T-helper 1 cell (primary cell): ENCODE measurements at places on chromosomes 1 and 21.

- DNase-seq = no peak
Observed at GRCh38 chr1:219945795-219946194, 17.4 kb upstream of the SLC30A10 start.

- no peak for DNase-seq
Observed at GRCh38 chr21:41726970-41727783, 39.7 kb downstream of the RIPK4 start.

DNA sequence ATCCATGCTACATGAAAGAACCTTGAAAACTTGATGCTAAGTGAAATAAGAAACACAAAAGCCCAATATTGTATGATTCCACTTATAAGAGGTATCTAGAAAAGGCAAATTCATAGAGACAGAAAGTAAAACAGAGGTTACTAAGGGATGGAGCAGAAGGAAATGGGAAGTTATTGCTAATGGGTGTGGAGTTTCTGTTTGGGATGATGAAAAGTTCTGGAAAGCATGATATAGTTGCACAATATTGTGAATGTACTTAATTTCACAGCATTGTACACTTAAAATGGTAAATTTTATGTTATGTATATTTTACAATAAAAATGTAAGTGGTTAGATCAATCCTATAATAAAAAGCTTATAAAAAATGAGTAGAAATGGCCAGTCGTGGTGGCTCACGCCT lies 1.6 kb upstream of the NECAP2 start:
- DNase-seq = no peak

DNA sequence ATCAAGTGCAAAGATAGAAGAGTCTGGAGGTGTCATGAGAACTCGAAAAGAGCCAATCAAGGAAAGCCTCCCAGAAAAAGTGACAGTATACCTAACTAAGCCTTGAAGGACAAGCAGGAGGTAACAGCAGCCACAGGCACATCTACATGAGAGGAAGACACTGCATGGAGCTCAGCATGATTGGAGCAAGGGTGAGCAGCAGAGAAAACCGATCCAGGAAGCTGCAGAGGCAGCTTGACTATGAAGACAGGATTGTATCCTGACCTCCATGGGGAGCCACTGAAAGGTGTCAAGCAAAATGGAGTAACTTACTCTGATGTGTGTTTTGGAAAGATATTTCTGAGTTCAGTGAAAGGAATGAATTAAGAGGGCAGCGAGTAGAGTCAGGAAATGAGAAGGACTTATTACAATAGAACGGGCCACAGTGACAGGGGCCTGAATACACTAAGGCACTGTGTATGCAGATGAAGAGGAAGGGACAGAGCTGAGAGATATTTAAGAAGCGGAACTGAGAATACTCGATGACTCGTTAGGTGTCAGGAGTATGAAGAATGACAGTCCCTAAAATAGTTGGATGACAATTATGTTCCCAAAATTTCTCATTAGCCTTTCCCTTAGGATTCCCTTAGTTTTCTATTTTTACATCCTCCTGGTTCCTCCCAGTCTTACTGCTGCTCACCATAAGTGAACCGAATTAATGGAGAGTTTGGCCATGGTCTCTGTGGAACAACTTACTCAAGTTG lies 139.3 kb upstream of the NFIA start:
- no peak for DNase-seq

GRCh38 chr1:55046871-55047270 lies 7.5 kb downstream of the PCSK9 start:
- DNase-seq = no peak

DNA sequence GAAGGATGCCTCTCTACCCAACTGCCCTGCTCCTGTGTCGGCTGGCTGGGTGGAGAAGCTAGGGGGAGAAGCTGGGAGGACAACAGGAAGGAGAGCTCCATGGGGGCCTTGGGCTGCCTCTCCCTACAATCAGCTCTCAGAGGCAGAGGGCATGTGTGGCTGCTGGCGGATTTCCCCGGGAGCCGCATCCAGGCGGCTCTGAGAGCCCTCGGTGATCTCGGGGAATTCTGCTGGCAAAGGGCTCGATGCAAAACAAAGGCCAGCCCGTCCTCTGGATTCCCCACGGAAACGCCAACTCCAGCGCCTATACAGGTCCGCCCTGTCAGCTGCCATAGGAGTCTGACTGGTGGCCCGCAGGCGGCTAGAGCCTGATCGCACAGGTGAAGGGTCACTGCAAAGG lies 26.4 kb upstream of the EVA1B start:
- no peak for DNase-seq
